Stimulated activated CD4-positive, alpha-beta T cell treated with anti-CD3 and anti-CD28 coated beads, TNF-alpha, amount 100 ng/mL, for 48 hours (primary cell): ENCODE measurements at places on chromosomes 7 and 10.

GRCh38 chr10:38093816-38094157 lies 350 bp upstream of the ZNF37A start:
- no peak for DNase-seq

DNA sequence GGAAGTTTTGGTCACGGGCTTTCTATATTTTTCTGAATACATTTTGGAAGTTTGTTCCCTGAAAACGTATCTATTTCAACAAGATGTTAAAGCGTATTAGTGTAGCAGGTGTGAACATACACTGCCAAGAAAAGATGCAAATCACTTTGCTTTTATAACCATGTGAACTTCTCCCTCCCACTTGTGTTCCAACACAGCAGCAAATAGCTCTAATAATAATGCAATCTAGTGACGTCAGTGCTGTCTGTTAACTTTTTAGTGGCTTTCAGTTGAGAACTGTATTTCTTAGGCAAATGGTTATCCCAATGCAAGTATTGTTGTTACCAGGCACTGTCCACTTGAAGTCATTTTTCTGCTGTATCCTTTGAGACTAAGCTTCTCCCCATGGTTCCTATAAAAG lies 188.4 kb upstream of the IGFBP3 start:
- DNase-seq: no peak

- no peak for DNase-seq
Measured at GRCh38 chr7:106064316-106064715, 47.8 kb downstream of the SYPL1 start.

DNA sequence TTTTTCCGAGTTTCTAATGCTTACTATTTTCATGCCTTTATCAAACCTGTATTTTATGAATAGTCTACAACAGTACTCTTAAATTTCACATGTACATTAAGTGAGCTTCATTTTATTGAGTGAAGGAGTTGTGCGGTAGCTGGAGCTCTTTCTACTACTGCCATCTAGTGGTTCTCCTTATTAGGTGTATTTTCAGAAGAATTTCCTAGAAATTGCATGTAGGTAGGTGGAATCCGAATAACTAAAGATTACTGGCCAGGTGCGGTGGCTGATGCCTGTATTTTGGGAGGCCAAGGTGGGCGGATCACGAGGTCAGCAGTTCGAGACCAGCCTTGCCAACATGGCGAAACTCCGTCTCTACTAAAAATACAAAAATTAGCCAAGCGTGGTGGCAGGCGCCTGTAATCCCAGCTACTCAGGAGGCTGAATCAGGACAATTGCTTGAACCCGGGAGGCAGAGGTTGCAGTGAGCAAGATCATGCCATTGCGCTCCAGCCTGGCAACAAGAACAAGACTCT lies 38.3 kb downstream of the LRRC72 start:
- DNase-seq: no peak

GRCh38 chr7:28064437-28064836 lies 116.2 kb downstream of the JAZF1 start:
- no peak for DNase-seq

DNA sequence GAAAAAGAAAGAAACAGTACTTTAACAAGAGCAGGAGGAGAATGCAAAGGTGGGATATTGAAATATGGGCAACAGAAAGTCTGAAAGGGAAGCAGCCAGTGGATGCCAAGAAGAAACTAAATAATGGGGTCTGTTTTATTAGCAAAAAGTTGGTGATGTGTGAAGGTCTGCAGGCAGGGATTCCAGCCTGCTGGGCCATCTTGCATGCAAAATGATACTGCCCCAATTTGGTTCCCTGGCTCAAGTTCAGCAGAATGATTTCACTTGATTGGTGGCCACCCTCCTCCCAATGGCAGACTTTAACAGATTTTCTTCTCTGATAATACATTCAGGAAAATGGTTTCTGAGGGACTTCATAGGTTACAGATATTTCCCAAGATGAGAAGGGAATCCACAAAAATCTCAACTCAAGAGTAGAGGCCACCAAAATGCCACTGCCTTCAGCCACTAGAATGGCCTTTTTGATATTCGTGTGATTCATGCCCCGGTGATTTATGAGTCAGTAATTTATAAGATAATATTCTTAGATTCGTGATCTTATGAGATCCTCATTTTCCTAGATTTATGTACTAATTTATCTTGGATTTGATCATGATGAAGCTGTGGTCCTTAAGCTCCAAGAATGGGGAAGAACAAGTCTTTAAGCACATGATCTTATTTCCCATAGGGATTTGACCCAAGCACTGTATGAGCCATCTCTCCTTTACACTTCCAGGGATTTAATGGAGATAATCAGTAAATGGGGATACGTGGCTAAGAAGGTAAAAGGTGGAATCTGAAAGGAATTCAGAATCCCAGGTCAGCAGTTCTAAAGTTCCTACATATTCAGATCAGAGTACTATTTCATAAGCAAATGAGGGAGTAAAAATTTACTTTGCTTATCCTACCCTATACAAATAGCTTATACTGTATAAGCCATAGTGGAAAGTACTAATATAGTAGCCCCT lies 32.3 kb upstream of the ADD3 start:
- DNase-seq: no peak

DNA sequence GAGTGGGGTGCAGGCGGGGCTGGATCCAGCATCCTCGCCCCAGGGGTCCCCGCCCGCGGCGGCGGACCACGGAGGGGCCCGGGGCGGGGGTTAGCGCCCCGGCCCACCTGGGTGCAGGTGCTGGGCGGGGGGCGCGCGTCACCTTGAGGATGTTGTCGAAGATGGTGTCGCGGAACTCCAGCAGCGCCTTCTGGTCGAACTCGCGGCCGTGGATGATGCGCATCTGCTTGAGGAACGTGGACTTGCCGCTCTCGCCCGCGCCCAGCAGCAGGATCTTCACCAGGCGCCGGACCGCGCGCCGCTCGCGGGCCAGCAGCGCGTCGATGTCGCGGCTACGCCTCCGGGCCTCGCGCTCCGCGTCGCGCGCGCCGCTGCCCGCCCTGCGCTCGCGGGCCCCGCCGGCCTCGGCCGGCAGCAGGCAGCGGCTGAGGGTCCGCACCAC lies 376 bp downstream of the GNA12 start:
- DNase-seq: no peak

- no peak for DNase-seq
Measured at GRCh38 chr10:97771055-97771891, 526 bp downstream of the SFRP5 start.

DNA sequence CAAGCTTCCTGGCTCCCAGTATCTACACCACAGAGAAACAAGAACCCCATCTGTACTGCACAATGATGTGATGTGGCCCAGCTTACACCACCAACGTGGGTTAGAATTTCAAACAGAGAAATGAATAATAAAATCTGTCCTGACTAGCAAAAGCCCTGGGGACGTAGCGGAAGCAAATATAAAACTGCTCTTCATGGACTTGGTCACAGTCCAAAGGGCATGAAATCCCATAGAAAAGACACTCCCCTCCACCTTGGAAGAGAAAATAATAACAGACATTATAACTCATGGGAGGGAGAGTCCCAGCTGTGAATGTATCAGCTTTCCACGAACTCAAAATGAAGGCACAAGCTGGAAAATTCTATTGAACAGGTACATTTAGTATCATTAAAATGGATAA lies 205.3 kb upstream of the GALNT17 start:
- DNase-seq: no peak

- no peak for DNase-seq
Measured at GRCh38 chr7:95245828-95246500, 78.4 kb downstream of the PON1 start.

- DNase-seq: no peak
Measured at GRCh38 chr10:85864173-85864549, 502.4 kb downstream of the GRID1 start.

DNA sequence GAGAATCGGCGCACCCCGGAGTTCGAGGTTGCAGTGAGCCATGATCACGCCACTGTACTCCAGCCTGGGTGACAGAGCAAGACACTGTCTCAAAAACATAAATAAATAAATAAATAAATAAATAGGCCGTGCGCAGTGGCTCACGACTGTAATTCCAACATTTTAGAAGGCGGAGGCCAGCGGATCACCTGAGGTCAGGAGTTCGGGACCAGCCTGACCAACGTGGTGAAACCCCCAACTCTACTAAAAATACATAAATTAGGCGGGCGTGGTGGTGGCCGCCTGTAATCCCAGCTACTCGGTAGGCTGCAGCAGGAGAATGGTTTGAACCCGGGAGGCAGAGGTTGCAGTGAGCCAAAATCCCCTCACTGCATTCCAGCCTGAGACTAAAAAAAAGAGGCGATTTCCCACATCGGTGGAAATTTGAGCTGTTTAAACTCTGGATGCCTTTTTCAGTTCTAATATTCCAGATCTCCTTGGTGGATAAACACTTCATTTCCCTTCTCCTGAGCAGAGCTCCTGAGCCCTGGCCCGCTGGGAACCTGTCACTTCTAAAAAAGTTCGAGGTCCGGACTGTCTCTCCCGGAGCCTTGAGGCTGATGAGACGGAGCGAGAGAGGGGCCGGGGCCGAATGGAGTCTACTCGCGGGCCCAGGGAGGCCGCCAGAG lies 2.0 kb upstream of the NFKB2 start:
- DNase-seq: no peak

DNA sequence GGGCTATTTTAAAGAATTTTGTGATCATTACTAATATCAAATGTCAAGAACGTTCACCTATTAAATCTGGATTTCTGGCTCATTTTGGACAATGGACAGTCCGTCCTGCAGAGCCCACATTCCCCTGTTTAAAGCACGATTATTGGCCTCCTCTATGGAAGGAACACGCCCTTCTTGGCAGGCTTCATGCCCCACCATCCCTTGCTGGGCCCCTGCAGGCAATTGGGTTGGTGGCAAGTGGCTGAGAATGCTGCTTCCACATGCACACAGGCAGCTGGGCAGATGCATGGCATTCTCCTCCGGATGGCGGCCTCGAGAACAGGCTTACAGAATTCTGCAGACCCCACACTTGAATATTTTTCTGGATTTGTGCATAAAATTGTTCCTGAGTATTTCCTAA lies 305.8 kb upstream of the MKI67 start:
- DNase-seq: no peak

- DNase-seq: no peak
Measured at GRCh38 chr7:87016606-87017005, 42.8 kb downstream of the ELAPOR2 start.

- no peak for DNase-seq
Measured at GRCh38 chr10:112132435-112132834, 51.1 kb downstream of the GPAM start.

GRCh38 chr10:500876-501275 lies 188.6 kb downstream of the DIP2C start:
- no peak for DNase-seq

GRCh38 chr7:587767-588166 lies 68.1 kb upstream of the PDGFA start:
- no peak for DNase-seq

DNA sequence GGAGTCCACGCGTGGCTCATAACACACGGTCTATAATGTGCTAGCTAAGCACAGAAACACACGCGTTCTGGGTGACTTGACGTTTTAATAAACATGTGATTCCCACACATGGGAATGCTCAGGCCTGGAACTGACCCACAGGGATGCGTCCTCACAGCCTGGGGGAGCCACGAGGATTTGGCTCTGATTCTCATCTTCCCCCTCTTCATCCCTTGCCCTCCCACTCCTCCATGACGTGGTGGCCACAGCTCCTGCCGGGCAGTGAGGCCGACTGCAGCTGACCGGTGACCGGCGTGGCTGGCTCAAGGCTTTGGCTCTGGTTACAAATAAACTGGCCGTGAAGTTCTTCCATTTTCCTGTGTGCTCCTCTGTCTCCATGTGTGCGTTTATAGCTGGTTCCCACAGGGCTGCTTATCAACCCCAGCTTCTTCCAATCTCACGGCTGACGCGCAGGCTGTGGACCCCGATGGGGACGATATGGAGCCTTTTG lies 40.9 kb upstream of the KLF6 start:
- no peak for DNase-seq

DNA sequence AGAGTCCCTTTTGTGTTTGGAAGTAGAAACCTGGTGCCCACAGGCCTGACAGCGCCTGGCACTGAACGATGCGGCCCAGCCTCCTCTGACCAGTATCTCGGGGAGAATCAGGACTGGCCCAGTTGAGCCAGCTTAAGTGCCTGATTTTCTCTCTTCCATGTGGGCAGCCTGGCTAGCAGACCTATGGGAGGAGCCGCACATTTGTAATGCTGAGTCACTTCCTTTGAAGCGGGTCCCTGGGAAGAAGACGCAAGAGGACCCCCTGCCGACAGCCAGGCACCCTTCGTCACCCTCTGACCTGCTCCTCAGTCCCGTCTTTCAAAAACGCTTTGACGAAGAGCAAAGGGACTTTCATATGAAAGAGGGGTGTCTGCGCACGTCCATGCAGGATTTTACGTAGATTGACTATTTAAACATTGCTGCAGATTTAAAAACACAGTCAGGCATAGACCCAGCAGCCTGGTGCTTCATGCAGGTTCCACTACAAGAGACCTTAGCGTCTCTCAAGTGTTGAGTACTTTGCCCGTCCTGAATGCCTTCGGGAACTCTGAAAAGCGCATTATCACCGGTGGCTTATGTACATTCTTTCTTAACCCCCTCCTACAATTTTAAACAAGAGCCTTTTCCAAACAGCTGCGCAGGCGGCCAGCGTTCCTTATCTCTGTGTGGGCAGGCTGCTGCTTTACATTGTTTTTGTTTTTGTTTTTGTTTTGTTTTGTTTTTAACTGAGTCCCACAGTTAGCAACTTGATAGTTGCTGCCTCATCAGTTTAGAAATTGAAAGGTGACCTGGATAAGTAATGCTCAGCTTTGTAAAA lies 36.5 kb upstream of the AP5Z1 start:
- no peak for DNase-seq

GRCh38 chr10:93875032-93875358 lies 18.8 kb upstream of the SLC35G1 start:
- no peak for DNase-seq

- DNase-seq: no peak
Measured at GRCh38 chr7:132778761-132779160, 202.5 kb upstream of the PLXNA4 start.

- no peak for DNase-seq
Measured at GRCh38 chr10:22932626-22933370, 4.9 kb downstream of the ARMC3 start.

DNA sequence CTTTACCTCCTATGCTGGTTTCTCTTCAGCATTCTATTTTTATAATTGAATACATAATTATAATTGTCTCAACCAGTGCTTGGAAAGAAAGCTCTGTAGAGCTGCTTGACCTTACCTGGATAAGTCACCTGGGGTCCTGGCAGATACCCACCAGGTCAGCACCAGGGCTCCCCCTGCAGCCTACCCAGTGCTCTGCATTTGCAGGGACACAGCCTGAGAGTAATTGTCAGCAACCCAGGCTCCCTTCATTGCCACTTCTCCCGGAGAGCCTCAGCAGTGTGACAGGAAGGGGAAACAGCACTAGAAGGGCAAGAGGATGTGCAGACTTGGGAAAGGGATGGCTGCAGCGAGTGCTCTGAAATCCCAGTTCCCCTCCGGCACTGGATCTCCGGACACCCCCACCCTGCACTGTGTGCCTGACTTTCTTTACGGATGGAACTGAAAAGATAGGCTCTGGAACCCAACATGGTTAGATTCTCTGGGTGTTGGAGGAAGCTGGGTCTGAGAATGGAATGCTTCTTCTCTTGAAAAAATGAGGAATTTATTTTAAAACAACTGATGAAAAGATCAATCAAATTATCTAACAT lies 11.4 kb upstream of the PAX4 start:
- no peak for DNase-seq
